ENCODE measurements at places on chromosomes 11 and 22.

DNA sequence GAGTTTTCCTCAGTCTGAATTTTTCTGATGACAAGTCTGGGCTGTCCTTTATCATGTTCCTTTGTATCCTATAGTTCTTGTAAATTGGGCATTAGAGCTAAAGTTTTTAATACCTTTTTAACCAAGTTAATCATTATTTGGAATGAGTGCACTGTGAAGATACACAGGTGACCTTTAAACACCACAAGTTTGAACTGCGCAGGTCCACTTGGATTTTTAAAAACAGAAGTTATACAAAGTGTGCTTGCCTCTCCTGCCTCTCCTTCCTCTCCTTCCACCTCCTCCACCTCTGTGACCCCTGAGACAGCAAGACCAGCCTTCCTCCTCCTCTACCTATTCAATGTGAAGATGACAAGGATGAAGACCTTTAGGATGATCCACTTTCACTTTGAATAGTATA is 4.4 kb upstream of the TCP11L1 start:
- DNase-seq: no peak

GRCh38 chr11:57499413-57499982 is 16.0 kb downstream of the SLC43A1 start:
- DNase-seq: peak; percentile 86

- no peak for DNase-seq
Observed at GRCh38 chr11:122741613-122742300, 86.2 kb downstream of the UBASH3B start.

- DNase-seq: no peak
Observed at GRCh38 chr11:116946414-116946813, 109.0 kb upstream of the APOA1 start.

DNA sequence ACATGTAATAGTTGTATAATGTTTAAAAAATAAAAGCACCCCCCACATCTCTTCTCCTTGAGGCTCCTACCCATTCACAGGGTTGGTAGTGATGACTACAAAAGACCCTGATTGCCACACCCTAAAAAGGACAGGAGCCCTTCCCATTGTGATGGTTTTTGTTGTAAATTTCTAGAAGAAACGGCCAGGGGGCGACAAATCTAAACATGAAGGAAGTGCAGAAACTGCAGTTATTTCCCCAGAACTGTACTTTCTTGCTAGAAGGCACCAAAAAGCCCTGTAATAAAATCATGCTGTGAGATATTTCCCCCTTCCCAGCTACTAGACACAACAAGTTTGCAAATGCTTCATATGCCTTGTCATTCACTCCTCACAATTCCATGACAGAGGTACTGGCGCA is 10.8 kb downstream of the PRR5L start:
- no peak for DNase-seq

- peak; percentile 11 for DNase-seq
Observed at GRCh38 chr11:116224154-116224888, 548.5 kb downstream of the BUD13 start.

DNA sequence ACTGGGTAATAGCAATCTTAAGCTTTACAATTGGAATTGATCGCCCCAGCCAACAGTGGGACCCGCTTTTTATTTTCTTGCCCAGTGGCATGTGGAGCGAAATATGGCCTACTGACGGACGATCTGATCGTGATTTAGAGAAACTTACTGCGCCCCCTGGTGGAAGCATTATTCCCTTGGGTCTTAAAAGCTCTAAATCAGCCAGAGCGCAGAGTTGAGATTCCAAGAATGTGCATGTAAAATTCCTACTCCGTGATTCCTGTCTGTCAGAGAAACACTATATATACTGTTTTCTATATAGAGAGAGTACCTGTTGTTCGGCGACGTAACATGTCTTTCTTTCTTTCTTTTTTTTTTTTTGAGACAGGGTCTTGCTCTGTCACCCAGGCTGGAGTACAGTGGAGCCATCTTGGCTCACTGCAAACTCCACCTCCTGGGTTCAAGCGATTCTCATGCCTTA is 3.7 kb upstream of the DPF2 start:
- DNase-seq: peak; percentile 87

All from NCI-H2029 (cell line).